Left kidney (tissue), 8 donors: ENCODE measurements at places on chromosomes 6 and 20. TPM values are rescaled to one million over a fixed set of nuclear protein-coding genes. Genes with fewer than 3 reads are reported as not detected.

DNA sequence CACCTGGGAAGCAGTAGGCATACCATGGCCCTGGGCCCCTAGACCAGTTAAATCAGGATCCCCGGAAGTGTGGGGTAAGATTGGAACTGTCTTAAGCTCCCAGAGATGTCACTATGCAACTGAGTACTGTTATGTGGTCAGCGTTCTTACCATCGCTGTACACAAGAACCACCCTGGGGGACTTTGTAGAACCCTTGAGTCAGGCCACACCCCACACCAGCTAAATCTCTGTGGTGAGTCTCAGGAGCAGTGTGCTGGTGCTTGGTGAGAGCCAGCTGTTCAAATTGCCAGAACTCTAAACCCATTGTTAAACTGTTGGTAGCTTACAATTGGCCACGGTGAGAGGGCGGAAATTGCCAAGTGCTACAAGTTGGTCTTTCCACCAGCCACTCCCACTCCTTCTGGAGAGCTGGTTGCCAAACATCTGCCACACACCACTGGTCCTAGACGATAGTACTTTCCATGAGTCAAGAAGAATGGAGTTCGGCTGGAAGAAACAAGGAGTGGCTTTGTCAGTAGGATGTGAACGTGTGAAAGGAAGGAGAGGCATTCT lies 80.5 kb upstream of the SYNDIG1 start:
- DNase-seq, result no peak

- no peak for DNase-seq
These were observed 47.9 kb downstream of the FKBP1C start for GRCh38 chr6:63259153-63259552.

GRCh38 chr6:24982231-24982630 lies 46.5 kb upstream of the RIPOR2 start:
- no peak for DNase-seq

GRCh38 chr6:90541221-90541620 lies 45.7 kb downstream of the MAP3K7 start:
- no peak for DNase-seq

- no peak for DNase-seq
These were observed 110.5 kb downstream of the ARHGAP18 start for GRCh38 chr6:129599467-129599866.

GRCh38 chr6:42200035-42200434 lies 5.3 kb upstream of the GUCA1B start:
- no peak for DNase-seq

The ERVFRD-1 gene
- 0.13 TPM for polyA plus RNA-seq

The GPR63 gene
- 4.9 TPM for polyA plus RNA-seq

The SULF2 gene
- 71.7 TPM for polyA plus RNA-seq
